ENCODE measurements at places on chromosomes 5 and 9.
A peak's percentile ranks its signal among the peaks of the same experiment; 100 is the strongest.

DNA sequence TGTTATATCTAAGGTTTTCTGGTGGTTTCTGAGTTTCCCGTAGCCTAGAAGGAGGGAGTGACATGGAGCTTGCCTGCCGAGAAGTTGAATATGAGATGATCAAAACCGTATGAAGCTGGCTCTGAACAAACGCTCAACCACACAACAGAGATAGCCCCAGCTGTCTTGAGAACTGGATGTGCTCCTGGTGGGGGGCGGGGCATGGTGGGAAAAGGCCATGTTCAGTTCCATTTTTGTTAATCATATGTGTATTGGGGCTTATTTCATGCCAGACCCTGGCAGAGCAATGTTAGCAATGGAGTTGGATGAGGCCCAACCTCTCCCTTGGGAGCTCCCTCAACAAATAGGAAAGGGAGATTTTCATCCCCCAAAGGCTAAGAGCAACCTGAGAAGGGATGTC, 4.8 kb downstream of the CCL19 start:
- DNase-seq: no peak

DNA sequence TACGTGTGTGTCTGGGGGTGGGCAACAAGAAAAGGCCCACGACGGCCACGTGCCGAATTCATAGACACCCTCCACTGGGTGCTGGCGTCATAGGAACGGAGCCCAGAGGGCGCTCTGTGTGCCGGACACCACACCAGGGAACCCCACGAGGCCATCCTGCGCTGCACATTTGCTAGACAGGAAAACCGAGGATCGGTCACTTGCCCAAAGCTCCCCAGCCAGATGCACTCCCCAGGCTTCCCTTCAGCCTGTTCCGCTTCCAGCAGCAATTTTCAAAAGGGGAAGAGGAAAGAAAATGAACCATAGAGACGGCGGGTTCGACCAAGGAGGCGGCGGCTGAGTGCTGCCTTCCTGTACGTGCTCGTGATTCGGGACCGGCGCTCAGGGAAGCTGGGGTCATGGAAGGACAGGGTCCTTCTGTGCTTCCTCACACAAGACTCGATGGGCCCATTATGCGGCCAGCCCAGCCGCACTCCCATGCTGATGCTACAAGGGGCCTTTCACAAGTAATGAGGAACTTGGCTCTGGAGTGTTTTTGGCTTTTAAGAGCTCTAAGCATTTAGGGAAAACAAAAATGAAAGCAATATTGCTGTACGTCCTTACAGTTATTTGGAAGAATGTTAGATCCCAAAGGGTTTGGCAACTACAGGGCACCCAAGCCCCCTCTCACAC, 124.6 kb upstream of the SARDH start:
- DNase-seq: peak; percentile 60

GRCh38 chr9:1198085-1198484, 147.9 kb downstream of the DMRT2 start:
- no peak for DNase-seq

DNA sequence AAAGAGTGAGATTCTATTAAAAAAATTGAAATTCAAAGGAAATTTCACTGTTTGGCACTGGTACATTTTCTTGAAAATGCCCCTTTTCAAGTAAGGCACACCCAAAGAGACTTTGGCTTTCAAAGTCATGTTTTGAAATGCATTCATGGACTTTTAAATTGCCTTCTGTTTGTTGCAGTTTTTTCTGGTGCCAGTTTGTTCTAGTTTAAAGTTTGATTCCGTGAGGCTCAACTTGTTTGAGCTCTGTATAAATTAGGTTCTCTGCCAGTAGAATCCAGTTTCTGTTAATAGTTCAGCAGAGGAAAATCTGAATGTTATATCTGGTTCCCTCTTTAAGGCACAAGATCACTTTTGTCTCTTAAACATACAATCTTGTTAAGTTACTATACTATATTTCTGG, 16.4 kb downstream of the ATP6V0E1 start:
- no peak for DNase-seq

- DNase-seq: no peak
Observed at GRCh38 chr9:1530696-1531095, 480.5 kb downstream of the DMRT2 start.

DNA sequence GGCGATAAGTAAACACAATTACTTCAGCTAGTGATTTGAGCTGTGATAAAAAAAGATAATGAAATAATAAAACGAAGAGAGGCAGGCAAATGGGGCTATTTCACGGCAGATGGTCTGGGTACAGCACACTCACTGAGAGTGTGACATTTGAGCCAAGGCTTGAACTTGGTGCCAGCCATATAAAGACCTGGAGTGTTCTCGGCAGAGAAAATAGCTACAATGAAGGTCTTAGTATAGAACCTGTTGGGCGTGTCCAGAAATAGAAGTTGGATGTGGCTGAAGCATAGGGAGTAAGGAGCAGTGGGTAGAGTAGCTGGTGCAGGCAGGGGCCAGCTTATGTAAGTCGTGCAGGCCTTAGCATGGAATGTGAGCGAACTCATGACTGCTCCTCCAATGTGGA, 660.3 kb upstream of the WWC1 start:
- DNase-seq: no peak

DNA sequence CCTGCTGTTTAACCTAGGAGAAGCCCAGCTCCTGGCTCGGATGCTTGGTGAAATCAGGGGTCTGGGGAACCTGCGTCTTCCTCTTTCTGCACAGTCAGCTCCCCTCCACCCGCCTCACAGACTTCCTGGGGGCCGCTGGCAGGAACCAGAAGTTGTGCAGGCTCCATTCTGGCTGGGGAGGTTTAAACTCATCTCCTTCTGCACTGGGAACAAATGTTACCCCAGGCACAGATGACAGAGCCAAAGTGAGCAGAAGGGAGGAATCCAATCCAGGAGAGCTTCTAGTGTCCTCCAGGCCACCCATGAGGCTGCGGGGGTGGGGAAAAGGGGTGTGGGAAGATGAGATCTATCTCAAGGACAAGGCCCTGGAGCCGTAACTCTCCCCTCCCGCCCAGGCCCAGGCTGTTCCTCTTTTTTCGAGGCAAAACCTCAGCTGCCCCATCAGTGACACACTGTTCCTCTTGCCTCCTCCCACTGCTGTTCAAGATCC, 31.2 kb downstream of the KCNMB1 start:
- DNase-seq: peak; percentile 68

- DNase-seq: no peak
Observed at GRCh38 chr9:133597316-133597957, 11.8 kb downstream of the FAM163B start.

GRCh38 chr9:121801579-121801978, 150.1 kb downstream of the DAB2IP start:
- DNase-seq: no peak

DNA sequence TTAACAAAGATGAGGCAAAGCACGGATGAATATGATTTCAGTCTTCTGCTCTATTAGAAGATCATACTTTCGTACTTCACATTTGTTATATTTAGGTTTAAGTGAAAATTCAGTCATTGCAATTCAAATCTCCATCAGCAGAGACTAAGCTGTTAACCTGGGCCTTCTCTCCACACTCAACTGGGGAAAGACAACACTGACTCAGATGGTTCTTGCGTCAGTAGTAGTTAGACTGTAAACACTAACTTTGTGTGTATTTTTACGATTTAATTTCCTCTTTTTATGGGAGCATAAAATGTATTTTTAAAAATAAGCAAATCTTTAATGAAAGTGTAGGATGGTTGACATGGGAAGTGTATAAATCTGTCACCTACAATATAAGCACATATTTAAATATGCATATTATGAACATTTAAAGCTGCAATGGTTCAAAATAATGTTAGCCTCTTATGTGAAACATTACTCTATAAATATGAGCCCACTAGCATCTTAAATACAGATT, 42.7 kb upstream of the ZNF608 start:
- DNase-seq: no peak

DNA sequence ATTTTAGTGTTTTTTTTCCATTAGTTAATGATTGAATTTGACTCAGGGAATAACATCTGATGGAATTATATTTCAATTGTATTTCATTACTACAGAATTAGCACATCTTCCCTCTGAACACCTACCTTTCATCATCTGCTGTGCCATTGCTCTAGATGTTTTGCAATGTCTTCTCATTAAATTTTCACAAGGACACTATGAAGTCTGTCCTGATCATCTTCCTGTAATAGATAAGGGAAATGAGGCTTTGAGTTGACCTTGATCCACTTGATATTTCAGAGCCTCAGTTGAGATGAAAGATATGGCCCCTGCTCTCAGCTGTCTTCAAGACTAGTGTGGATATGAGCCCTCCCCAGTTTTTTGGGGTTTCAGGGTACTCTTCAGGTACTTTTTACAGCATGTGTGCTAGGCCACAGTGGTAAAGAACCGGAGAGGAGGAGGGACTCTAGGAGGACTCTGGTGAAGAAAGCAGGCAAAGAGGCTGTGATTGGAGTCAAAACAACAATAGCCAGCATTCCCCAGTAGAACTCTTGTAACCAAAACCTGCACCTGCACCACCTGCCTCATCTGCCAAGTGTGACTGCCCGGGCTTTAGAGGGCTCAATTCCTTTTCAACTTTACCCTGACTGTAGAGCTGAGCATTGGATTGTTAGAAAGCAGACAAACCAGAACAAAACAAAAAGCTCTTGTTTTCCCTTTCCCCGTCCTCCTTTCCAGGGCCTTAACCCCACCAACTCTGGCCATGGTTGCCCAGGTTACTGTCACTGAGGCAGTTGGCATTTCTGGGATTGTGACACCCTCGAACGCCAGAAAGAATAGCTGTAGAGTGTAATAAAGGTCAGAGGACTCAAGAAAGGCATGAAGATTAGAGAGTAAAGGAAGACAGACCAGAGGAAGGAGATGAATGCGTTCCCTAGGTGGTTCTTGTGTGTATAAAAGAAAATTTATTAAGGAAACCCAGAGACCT, 56.3 kb downstream of the ERAP1 start:
- no peak for DNase-seq

GRCh38 chr9:12933957-12934356, 159.1 kb downstream of the LURAP1L start:
- no peak for DNase-seq

GRCh38 chr5:20033881-20034280, 45.9 kb upstream of the CDH18 start:
- DNase-seq: no peak

DNA sequence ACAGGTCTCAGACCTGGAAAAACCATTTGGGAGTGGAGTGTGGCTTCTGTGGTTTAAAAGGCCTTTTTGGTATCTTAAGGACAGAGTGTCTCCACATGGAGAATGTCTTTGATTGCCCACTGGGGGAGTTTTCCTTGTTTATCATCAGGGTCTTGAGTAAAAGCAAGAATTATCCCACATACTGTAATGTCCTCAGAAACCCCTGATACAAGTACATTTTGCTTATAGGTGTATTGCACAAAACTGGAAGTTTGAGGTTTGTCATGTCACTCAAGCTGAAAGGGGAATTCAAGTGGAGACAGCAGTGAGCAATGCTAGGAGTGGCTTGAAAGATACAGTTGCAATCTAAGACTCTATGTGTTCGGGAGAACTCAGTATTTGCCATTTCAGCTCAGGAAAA, 62.7 kb upstream of the GRAMD2B start:
- no peak for DNase-seq

DNA sequence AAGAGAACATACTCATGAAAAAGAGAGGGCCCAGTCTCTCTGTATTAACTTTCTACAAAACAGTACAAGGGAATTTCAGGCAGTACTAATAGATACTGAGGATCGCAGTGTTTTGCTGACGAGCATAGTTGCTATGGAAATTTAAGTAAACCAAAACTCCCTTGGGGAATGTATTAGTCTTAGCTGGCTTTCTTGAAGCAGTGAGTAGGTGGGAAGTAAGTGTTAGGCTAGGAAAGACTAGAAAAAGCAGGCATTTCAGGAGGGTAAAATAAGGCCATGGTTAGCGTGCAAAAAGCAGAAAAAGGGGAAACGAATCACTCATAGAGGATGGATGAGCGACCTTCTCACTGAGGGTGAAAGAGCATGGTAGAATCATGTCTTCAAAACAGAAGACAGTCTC, 84.3 kb upstream of the ACTBL2 start:
- no peak for DNase-seq

DNA sequence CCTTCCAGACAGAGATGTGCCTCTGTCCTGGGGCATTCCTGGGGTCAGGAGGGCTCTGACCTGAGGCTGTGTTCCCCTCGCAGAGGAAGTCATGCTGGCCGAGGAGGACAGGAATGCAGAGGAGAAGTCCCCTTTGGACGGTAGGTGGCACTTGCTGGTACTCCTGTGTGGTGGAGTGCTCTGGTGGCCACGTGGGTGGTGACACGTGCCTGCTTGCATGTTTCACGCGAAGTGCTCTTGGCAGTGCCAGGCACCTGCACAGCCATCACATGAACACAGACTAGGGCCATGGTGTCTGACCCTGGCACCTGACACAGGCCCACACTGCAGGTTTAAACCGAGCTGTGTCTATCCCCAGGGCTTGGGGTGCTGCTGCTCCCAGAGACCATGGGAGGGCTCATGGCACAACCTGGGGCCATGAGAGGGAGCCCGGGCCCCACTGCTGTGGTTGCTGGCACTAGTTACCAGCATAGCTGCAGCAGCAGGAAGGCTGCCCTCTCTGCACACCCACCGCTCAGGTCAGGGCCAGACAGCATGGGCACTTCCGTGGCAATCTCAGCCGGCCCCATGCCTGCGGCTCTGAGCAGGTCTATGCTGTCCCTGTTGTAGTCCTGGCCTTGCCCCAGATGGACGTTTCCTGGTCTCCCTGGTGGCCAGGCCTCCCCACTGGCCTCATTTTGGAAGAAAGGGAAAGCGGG, 79.3 kb downstream of the CACNA1B start:
- no peak for DNase-seq

DNA sequence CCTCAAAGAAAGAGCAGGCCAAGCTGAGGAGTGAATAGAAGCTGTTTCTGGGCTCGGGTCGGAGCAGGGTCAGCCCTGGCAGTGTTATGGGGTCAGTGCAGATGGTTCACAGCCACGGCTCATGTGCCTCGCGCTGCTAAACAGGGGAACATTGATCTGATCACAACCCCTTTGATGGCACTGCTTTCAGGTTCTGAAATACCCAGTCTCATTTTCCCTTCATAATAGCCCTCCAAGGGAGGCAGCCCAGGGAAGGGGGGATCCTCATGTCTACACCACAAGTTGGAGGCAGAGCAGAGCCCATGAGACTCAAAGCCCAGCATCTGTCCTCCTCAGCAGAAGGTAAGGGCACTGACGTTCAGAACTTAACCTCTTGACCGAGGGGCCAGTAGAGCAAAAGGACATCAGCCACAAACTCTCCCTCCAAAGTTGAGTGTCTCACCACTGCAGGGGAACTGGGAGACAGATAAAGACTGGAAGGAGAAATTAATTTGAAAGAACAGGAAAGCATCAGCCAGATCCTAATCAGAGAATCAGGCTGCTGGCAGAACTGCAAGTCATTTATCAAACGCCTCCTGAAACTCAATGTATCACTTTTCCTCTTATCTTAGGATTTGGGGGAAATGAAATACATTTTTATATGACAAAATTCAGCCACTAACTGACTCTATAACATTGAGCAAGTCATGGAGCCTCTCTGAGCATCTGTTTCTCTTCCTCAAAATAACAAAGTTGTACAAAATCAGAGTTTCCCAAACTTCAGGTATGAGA, 110.6 kb downstream of the SH3TC2 start:
- no peak for DNase-seq

DNA sequence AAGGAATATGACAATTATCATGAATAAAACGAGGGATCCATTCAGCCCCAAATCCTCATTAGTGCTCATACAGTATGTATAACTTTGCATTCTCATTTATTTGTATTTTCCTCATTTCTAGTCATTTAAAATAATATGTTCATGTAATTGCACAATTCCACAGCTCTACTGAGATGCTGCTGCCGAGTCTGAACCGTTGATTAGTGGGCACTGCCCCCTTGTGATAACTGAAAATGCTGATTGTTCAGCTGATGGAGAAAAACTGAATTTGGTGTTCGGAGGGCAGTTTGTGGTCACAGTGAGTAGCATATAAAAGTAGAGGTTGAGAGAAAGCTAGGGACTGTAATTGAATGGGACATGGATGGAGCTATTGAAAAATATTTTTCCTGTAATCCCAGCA, 12.2 kb upstream of the GPR151 start:
- no peak for DNase-seq
